ENCODE measurements at places on chromosomes 3 and 15.
A peak's percentile ranks its signal among the peaks of the same experiment; 100 is the strongest.

DNA sequence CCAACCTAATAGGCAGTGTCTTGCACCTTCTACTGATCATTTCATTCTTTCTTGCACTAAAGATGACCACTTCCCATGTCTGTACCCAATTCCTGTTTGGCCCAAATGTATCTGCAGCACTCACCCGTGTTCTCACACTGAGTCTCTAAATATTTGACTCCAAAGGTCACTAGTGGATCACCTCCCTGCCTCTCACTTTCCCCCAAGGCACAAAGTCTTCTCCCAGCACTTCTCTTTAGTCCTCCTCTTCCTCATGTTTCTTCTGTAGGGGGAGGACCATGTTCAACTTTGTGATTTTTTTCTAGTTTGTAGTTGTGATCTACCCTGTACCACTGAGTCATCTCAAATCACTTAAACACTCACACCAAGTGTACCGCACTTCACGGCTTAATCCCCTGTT, 13.9 kb downstream of the NR1I2 start:
- DNase-seq, result no peak

DNA sequence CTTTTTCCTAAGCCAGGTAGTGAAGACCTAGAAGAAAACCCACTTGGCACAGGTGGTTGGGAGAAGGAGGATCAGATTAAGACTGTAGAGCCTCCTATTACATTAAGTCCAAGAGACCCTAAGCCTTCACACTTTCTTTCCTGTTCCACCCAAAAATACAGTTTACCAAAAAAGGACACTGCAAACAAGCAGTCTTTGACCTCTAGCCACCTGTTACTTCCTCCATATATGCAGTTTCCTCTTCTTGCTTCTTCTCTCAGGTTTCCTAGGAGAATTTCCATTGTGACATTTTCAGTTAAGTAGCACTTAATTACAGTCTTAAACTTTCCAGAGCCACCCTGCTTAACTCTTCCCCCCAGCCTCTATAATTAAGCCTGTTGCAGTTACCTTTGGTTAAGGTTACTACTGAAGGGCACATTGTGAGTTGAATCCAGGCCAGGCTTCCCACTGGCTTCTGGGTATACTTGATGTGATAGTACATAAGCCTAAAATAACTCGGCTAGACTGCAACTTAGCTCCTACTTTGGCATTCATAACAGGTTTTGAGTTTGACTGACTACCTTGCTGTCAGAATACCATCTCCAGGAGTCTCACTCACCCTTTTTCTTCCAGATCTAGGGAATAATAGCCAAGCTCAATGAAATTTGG, 114.2 kb upstream of the UMPS start:
- DNase-seq, result no peak

DNA sequence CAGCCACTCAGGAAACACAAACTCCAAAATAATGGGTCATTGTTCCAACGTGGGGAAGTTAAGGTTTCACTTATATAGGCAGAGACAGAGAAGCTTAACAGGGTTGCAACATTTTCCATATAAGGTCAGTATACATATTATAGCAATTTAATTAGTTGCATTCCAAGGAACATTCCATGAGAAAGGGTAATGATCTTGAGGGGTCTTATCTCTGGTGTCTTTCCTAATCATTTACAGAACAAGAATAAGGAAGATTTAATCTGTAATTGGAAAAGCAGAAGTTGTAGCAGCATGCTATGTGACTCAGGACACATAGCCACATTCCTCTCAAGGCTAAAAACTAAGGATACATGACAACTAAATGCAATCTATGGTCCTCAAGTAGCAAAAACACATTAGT, 4.9 kb downstream of the MNS1 start:
- DNase-seq, result peak; percentile 27

GRCh38 chr15:58694641-58695398, 54.7 kb downstream of the ADAM10 start:
- no peak for DNase-seq

- DNase-seq, result no peak
Measured at GRCh38 chr3:127073941-127074820, 91.3 kb downstream of the PLXNA1 start.

- DNase-seq, result peak; percentile 85
Measured at GRCh38 chr15:91258415-91258759, 158.3 kb downstream of the SV2B start.

Data from kidney tubule cell (primary cell).